WTC11 (cell line): ENCODE measurements at places on chromosomes 4 and X.

GRCh38 chr4:154004016-154004415 is 215.1 kb upstream of the SFRP2 start:
- peaks cover 7% of the 10 kb centered on the region for H3K4me1 ChIP-seq
- peaks cover 4% of the 10 kb centered on the region; the same call in 1 of the 2 replicates for H3K27me3 ChIP-seq
- DNase-seq, result no peak
- no peaks in the 10 kb centered on the region for H3K36me3 ChIP-seq

GRCh38 chr4:128835498-128836222 is 26.2 kb downstream of the JADE1 start:
- no peak overlapping the region for H3K4me3 ChIP-seq
- DNase-seq, result no peak
- H3K36me3 ChIP-seq, result peaks cover 64% of the 10 kb centered on the region
- H3K27me3 ChIP-seq, result no peaks in the 10 kb centered on the region

GRCh38 chr4:105106426-105106825 is 40.2 kb upstream of the TET2 start:
- peaks cover 20% of the 10 kb centered on the region for H3K27me3 ChIP-seq
- H3K4me1 ChIP-seq, result no peaks in the 10 kb centered on the region
- H3K4me3 ChIP-seq, result no peak overlapping the region
- H3K27ac ChIP-seq, result no peak overlapping the region

DNA sequence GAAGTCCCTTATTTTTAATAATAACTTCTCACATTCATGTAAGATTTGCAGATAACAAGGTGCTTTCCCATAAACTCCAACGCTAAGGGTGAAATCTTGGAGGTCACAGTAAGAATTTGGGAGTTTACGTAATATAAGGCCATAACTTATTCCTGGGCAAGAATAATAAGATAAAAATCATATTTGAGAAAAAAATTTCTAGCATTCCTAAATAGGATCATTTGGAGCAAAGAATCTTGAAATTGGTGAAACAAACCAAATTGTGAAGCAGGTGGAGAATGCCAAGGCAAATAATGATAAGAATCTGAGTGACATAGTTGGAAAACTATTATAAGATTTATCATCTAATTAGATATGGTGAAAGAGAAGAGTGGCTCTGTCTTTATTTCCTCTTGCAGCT is 50.4 kb upstream of the FGF16 start:
- no peak overlapping the region for H3K27ac ChIP-seq
- no peak overlapping the region for H3K4me3 ChIP-seq
- DNase-seq, result no peak
- no peaks in the 10 kb centered on the region; the same call in 1 of the 2 replicates for H3K36me3 ChIP-seq

DNA sequence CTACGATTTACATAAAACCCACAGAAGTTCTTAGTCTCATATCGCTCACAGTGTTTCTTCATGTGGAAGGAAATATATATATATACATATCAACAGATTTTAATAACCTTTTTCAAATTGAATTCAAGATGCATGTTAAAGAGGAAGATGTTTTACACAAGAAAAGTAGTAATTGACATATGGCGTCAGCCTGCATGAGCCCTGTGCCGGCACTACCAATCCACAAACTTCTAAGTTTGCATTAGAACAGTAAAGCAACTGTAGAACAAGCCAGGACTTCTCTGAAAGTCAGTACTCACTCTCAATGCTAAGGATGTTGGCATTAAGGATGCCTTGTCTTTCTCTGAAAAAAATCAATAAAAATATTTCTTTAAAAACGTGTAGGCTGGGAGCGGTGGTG is 441.3 kb upstream of the SMIM31 start:
- H3K4me3 ChIP-seq, result peak overlapping the region; percentile 37; the same call in 1 of the 2 replicates
- no peaks in the 10 kb centered on the region for H3K27me3 ChIP-seq
- H3K4me1 ChIP-seq, result peaks cover 39% of the 10 kb centered on the region

- no peaks in the 10 kb centered on the region for H3K36me3 ChIP-seq
- DNase-seq, result no peak
- no peak overlapping the region for H3K4me3 ChIP-seq
- H3K27me3 ChIP-seq, result no peaks in the 10 kb centered on the region
- H3K4me1 ChIP-seq, result no peaks in the 10 kb centered on the region
Observed at GRCh38 chr4:13097971-13098370, 386.2 kb downstream of the RAB28 start.

- H3K27me3 ChIP-seq, result no peaks in the 10 kb centered on the region
- H3K4me3 ChIP-seq, result no peak overlapping the region
- 0 out of 2 replicates have a peak overlapping the region, but pooled peaks have one; percentile 13 for H3K27ac ChIP-seq
- H3K36me3 ChIP-seq, result no peaks in the 10 kb centered on the region
- DNase-seq, result no peak
Observed at GRCh38 chr4:87499403-87500091, 29.6 kb downstream of the SPARCL1 start.

DNA sequence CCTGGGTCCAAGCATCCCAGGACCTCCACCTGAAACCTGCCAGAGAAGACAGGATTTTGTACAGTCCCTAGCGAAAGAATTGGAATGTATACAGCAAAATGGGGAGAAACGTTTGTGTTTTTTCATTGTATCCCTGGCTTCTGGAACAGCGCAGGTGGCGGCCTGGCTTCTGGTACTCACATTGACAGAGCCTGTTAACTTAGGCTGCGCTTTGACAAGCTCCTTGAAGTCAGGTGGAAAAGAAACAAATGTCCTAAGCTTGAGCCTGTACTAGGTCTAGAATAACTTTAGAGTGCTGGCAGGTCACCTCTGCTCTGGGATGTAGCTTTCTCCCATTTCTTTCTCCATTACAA is 343.7 kb upstream of the KLF3 start:
- H3K27ac ChIP-seq, result no peak overlapping the region
- DNase-seq, result no peak
- H3K36me3 ChIP-seq, result peaks cover 6% of the 10 kb centered on the region
- peaks cover 5% of the 10 kb centered on the region; the same call in 1 of the 2 replicates for H3K27me3 ChIP-seq
- no peak overlapping the region for H3K4me3 ChIP-seq

DNA sequence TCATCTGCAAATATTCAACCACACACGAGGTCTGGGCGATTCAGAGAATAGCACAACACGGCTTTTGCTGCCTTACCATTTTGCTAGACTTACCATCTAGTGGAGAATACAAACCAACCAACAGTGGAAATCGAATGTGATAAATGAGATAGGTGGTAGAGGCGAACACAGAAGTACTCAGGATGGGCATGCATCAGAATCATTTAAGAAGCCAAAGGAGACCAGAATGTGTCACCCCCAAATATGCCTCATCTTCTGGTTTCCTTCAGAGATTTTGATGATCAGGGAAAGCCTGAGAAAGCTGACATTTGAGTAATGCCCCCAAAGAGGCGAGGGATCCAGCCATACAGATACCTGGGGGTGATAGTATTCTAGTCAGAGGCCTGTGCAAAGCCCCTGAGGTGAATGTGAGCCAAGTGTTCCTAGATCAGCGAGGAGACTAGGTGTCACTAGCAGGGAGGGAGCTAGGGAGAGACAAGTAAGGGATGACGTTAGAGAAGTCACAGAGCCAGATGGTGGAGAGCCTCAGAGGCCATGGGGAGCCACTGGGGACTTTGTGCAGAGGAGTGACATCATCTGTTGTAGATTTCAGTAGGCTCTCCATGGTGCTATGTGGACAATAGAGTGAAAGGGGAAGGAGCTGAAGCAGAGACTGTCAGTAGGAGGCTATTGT is 1.7 kb downstream of the MTMR1 start:
- H3K27me3 ChIP-seq, result no peaks in the 10 kb centered on the region
- no peak overlapping the region for H3K27ac ChIP-seq
- DNase-seq, result no peak
- H3K4me3 ChIP-seq, result no peak overlapping the region
- no peaks in the 10 kb centered on the region for H3K36me3 ChIP-seq

GRCh38 chr4:117096886-117097285 is 11.5 kb upstream of the TRAM1L1 start:
- H3K27me3 ChIP-seq, result no peaks in the 10 kb centered on the region
- DNase-seq, result no peak
- no peak overlapping the region for H3K27ac ChIP-seq
- peaks cover 9% of the 10 kb centered on the region for H3K4me1 ChIP-seq
- no peaks in the 10 kb centered on the region for H3K36me3 ChIP-seq

DNA sequence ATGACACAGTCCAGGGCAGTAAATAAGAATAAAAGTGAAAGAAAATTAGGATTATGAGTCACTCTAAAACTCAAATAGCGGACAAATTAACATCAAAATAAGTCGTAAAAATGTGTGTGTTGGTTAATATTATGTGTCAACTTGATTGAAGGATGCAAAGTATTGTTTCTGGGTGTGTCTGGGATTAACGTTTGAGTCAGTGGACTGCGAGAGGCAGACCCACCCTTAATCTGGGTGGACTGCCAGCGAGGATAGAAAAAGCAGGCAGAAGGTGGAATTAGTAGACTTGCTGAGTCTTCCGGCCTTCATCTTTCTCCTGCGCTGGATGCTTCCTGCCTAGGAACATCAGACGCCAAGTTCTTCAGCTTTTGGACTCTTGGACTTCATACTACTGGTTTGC is 324.3 kb upstream of the PCDH10 start:
- H3K4me1 ChIP-seq, result no peaks in the 10 kb centered on the region
- H3K36me3 ChIP-seq, result no peaks in the 10 kb centered on the region
- H3K27me3 ChIP-seq, result no peaks in the 10 kb centered on the region
- H3K4me3 ChIP-seq, result no peak overlapping the region
